NB4 (cell line): ENCODE measurements at places on chromosomes 11 and 22.

DNA sequence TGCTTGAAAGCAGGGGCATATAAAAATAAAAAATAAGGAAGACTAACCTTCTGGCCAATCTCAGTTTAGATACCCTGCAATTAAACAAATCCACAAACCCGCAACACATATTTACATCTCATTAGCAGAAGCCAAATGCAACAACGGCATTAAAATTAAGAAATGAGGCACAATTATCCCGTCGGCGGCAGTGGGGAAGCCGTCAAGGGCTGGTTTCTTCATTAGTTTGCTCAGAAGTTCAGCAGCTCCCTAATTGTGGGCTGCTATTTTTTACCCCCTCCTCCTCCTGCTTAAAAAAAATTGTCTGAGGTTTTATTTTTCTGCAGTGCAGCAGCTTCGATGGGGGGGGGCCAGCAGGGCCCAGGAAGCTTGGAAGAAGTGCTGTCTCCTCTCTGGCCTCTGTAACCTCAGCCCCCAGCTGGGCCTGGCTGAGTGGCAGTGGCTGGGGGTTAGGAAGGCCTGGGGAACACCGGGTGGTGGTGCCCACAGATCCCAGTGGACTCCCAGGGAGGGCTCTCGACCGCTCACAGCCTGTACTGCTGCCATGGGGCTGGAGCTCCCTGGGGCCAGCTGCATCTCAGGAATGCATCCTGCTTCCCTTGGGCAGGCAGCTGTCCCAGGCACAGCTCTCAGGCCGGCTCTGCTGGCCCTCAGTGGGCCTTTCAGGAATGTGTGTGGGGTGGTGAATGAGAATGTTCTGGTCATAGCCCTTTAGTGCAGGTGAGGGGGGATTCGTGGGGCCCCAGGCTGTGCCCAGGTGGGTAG is 148.7 kb upstream of the B3GAT1 start:
- DNase-seq, result no peak

DNA sequence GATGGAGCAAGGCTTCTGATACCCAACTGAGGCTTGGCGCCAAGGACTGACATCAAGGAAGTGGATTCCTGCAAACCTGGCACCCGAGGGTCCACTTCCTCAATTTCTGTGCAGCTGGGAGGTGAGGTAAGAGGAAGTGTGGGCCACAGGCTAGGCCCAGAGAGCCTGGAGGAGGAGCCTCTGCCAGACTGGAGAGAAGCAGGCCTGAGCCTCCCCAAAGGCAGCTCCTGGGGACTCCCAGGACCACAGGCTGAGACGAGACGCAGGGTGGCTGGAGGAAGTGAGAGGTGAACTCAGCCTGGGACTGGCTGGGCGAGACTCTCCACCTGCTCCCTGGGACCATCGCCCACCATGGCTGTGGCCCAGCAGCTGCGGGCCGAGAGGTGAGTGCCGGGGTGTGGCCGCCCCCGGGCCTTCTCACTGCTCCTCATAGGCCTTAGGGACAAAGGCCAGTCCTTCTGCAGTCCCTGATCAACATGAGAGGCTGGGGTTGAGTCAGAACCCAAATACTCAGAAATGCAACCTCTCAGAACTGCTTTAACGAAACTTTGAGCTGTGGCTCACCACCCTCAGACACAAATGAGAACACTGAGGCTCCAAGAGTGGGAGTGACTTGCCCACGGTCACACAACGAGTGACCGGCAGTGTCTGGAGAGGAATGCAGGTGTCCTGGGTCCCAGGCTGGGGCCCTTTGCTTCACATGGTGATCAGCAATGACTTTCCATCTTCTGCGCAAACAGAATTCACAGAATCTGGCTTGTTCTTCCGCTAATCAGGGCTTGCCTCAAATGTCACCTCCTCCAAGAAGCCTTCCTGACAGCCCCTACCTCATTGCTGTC is at the start of gene NCF4:
Gene NCF4, plus strand, starts transcription at position 186 of the 839 bp plus-strand sequence. Its CDS starts 166 bp downstream, at position 352.
- DNase-seq, result peak; percentile 98

DNA sequence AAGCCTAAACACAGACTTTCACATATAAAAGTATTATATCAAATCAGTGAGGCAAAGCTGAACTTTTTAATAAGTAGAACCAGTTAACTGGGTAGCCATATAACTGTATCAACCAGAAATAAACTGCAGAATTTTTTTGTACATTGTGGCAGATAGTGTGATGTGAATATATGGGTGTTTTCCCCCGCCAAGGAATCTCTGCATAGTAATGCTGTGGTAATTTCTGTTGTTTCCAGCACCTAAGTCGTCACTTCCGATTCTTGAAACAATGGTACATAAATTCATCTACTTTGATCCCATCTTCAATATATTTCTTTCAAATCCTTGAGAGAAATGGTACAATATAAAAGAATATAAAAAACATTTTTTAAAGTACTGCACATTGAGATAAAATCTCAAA is 39.6 kb downstream of the NARS2 start:
- DNase-seq, result no peak

DNA sequence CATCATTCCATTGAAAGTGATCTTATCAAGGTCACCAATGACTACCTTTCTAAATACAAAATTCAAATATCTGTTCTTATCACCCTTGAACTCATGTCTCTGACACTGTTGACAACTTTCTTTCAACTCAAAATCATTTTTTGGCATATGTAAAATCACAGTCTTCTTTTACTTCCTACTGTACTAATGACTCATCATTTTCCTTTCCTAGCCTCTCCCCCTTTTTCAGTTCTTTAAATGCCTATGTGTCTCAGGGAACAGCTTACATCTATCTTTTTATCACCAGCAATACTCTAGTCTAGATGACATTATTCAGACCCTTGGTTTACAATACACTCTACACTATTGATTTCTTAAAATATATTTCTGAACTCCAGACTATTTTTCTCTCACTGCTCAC is 2220.7 kb upstream of the RAG2 start:
- no peak for DNase-seq

DNA sequence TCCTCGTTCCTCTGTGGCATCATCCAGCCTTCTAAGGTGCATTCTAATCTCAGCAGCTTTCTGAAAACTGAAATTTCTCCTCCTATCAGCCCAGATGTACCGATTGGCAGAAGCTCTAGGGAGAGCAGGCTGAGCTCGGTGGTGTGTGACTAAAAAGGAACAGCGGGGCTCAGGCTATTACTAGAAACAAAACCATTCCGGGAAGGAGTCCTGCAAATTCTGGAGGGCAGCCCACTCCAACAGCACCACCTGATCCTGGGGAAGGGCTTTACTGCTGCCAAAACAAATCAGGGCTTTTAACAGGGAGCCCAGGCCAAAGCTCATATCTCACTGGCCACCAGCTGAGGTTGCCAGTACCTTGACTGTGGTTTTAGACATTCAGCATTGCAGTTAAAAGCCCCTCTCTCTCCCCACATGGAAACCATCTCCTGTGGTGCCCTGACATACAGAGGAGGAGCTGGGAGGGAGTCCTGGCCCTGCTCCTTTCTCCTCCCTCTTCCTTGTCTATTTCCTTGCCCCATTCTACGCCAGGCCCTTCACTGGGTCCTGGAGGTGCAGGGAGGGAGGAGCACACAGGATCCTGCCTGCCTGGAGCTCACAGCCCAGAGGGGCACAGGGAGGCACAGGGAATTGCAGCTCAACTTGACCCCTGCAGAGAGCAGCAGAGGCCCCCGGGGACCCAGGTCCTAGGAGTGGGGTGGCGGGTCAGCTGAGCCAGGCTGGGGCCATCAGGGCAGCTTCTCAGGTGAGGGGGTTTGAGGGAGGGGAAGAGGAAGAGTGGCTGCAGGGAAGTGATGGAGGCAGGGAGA is 889 bp downstream of the PLAAT4 start:
- no peak for DNase-seq

GRCh38 chr11:5796541-5796940 is 5.5 kb upstream of the OR52N1 start:
- DNase-seq, result no peak

DNA sequence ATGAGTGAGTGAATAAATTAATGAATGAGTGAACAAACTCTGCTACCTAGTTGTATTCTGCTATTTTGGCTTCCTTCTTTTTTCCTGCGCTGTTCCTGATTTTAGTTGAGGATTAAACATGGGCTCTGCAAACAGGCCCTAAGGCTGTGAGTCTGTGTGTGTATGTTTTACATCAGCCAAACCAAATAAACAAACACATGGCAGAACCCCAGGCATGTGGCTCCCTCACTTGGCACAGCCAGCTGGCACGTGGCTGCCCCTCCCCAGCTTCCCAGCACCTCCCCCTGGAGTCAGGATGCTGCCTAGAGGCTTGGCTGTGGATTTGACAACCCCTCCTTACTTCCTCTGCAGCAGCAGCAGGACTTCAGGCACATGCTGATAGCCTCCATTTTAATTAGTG is 593.2 kb downstream of the INSC start:
- DNase-seq, result no peak

- DNase-seq, result no peak
These were observed 10.4 kb upstream of the YWHAH start for GRCh38 chr22:31933816-31934482.

- DNase-seq, result no peak
These were observed 1.8 kb upstream of the NAALADL1 start for GRCh38 chr11:65059959-65060824.

DNA sequence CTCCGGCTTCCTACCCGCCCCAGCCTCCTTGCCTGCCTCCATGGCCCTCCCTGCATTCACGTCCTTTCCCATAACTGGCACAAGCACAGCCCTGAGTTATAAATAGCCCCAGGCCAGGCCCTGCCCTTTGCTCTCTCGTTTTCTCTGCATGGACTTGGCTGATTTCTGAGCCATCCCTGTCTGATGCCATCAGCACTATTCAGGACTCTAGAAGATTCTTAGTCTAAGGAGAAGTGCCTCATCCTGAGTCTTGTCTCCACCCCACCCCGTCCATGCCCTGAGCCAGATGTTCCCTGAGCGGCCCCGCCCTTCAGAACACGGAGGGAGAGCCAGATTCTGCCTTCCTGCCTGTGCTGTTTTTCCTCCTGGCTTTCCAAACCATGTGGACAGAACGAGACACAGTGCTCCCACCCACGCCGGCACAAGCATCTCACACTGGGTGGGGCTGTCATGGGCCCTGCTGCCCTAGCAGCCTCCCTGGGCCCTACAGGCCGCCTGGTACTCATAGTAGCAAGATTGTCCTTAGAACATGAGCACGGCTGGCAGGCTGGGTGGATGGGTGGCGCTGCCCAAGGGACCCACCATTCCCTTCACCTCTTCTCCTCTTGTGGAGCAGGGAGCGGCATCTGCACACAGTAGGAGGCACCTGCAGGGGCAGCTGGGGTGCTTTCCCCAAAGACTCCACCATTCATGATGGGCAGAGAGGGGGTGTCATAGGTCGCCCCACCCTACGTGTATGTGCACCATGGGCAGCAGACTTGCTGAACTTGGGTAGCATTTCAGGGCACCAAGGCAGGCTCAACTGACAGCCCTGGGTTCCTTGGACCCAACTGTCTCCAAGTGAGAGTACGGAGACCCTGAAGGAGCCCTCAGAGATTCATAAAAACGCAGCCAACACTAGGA is 76.9 kb downstream of the BCR start:
- no peak for DNase-seq

DNA sequence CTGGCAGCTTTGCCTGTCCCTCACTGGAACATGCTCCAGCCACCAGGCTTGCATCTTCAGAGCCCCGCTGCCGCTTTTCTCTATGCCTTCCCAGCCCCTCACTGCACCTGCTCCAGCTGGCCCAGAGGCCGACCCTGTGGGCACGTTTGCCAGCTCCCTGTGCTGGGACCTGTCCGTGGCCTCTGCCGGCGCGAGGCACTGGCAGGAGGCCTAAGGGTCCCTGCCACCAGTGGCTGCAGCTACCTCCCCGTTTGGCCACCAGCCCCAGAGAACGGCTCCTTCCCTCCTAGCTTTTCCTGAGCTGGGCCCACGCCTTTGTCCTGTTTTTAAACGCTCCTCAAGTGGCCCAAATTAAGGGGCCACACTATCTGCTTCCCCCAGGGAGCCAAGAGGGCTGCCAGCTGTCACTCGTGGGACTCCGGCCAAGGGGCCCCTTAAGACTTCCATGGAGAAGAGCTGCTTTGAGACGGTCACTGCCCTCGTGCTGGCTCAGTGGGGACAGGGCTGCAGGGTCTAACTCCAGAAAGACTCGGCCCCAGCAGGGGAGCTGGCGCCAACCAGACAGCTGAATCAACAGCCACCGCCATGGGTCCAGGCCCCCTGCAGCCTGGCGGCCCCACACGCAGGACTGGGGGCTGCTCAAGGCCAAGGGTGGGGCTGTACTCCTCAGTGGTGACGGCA is 24.6 kb upstream of the WNT7B start:
- DNase-seq, result no peak

- no peak for DNase-seq
These were observed 26.7 kb downstream of the IGLL1 start for GRCh38 chr22:23553438-23553837.

DNA sequence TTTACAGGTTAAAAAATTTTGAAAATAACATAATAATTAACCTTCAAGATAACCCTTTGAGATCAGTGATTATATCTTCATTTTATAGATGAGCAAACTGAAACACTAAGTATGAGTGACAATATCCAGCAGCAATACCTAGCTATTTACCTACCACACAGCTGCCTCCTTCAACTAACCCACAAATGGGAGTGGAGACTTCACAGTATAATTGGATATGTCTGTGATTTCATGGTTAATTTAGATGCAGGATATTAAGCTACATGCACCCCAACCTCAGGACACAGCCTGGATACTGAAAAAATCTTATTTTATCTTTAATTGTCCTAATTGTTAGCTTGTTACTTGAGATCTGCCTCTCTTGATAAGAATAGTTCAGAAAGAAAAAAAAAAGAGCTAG is 297.2 kb upstream of the ANO5 start:
- DNase-seq, result no peak

DNA sequence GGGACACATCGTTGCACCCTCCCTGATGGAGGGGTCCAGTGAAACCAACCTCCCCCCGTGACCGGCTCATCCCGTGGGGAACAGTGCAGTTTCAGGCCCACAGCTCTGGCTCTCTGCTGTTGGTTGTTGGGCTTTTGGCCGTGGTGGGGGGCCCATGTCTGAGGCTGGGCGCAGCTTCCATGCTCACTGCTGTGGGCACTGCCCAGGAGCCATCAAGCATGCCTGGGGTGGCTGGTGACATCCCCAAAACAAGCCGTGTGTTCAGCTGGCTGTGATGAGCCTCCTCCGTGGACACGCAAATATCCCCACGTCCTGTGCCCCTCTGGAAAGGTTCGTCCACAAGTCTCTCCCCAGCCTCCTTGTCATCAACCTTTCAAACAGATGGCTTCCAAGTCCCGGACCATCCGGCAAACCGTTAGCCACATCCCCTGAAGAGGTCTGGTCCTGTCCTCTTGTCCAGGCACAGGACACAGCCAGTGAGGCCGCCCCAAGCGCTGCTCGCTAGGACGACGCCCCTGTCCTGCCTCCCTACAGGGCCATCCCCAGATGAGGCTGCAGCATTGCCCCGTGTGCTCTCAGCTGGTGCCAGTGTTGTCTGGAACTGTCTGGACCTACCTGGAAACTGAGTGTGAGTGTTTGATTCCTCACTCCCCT is 29.4 kb upstream of the BRSK2 start:
- DNase-seq, result no peak
